ENCODE measurements at places on chromosomes 2 and 18.

DNA sequence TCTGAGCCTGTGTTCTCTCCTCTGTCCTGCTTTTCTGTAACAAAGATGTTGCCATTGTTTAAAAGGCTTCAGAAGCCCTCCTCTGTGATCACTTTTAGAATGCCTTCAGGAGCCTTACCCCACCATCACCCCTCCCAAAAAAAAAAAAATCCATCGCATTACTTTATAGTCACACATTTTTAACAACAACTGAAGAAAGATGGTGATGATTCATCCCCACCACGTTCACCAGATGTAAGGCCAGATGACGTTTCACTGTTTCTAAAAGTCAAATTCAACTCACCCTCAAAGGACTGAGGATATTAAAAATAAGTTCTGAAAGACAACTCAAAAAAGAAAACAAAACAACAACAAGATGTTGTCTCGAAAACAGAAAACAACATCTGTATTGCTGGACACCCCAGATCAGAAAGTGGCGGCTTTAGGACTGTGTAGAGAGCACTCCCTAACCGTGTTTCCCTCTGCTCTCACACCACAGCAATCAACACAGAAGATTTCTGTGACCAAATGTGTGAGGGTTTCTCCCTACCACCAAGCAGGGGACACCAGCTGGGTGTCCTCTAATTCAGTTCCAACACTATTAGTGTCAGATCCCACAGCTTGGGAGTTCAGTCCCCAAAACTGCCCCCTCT is 61.9 kb upstream of the CREB1 start:
- no peak for DNase-seq

DNA sequence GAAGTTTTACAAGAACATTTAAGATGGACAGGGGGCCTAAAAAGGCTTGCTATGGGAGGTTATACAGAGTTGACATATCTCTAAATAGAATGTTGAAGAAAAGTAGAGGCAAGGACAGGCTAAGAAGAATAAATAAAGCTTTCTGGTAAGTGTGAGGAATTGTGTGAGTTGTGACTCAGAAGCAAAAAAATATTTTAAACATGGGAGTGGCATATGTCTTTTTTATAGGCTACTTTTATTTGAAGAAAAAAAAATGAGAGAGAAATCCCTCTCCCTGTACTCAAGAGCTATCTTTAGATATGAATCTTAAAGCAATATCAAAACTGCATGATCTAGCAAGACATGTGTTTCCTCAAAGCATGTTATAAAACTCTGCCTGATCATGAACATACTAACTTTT is 41.1 kb downstream of the RAB3GAP1 start:
- no peak for DNase-seq

DNA sequence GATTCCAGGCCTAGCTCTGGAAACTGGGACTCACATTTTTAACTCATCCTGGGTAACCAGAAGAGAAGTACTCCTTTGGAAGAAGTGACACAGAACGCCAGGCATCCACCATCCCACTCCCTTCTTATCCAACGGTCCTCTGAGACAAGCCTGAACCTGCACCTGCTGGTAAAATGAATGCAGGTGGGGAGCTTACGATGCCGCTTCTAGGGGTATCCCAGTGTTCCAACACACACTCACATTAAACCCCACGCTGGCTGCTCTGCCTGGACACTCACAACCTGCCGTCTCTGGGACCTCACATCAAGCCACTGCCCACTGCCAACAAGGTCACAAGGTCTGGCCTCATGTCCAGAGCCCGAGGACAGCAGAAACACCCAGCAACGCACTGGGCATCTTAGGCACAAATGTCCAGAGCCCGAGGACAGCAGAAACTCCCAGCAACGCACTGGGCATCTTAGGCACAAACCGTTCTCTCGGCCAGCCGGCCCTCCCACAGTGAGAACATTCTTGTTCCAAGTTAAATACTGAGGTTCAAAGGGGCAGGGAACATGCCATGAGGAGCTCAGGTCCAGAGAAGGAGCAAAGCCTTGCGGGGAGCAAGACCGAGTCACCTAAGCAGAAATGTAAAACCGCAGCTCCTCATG is 9.9 kb downstream of the SLC66A2 start:
- DNase-seq, result no peak

DNA sequence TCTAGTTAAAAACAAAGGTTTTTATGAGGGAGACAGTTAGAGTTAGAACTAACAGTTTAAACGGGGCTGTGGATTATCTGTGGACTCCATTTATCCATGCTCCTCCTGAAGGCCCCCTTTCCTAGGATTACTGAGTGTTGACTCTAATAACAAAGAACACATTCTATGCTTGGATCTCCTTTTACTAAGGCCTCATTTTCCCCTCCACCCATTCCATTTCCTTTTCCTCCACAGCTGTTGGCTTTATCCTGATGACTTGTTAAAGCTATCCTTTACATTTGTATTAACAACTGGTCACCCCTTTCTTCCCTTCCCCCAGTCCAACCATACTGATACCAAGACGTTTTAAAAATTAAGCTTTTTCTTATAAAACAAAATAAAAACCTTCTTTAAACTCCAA is 220.6 kb downstream of the SRBD1 start:
- no peak for DNase-seq

DNA sequence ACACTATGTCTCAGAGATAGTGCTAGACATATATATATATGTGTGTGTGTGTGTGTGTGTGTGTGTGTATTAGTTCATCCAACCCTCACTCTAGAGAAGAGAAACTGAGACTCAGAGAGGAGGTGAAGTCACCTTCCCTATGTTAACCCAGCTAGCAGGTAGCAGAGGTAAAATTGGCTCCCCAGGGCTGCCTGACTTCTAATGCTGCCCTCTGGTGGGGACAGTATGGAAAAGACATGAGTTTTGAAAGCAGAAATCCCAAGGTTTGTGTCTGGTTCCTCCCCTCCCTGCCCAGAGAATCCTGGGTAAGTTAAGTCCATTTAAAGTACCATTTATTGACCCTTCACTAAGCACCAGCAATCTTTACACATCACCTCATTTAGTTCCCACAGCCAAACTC is 137.7 kb downstream of the THNSL2 start:
- DNase-seq, result no peak
